ENCODE measurements at places on chromosomes 6 and 20. TPM values are rescaled to one million over a fixed set of nuclear protein-coding genes. Genes with fewer than 3 reads are reported as not detected.

EIF2S2 gene
- total RNA-seq, result 96.0 TPM

FOXA2 gene
- total RNA-seq, result 12.9 TPM

SLC26A8 gene
- total RNA-seq, result not detected

WFDC12 gene
- not detected for total RNA-seq

All from A549 treated with RU486 at 1 μM for 4 hours (cell line).